Osteoblast (primary cell): ENCODE measurements at places on chromosomes 12 and 14. TPM values are rescaled to one million over a fixed set of nuclear protein-coding genes. Genes with fewer than 3 reads are reported as not detected.

Gene LPAR5
- under 0.01 TPM in 1 of 2 replicates, not detected in the other for total RNA-seq

Gene TSPAN11
- 5.4 and 10.0 TPM in 2 replicates for total RNA-seq

Gene TMED8
- 13.0 and 13.8 TPM in 2 replicates for total RNA-seq

Gene PTGR2
- total RNA-seq = 6.5 and 7.2 TPM in 2 replicates

Gene KRT7
- 20.9 and 27.9 TPM in 2 replicates for total RNA-seq

Gene KRT3
- total RNA-seq = not detected in 2 replicates

Gene HOXC12
- total RNA-seq = under 0.01 TPM in 1 of 2 replicates, not detected in the other

Gene NPAS3
- total RNA-seq = 0.59 and 0.72 TPM in 2 replicates

Gene FAM222A
- total RNA-seq = 0.29 and 0.36 TPM in 2 replicates

Gene SLC41A2
- 36.5 and 36.6 TPM in 2 replicates for total RNA-seq

Gene MGST1
- total RNA-seq = 72.7 and 81.9 TPM in 2 replicates

Gene CCDC91
- 36.2 and 37.1 TPM in 2 replicates for total RNA-seq

Gene SERPINA3
- 2.7 and 5.1 TPM in 2 replicates for total RNA-seq

Gene KRT82
- not detected in 2 replicates for total RNA-seq

Gene TSPAN8
- total RNA-seq = under 0.01 TPM in 1 of 2 replicates, not detected in the other

Gene PTPRB
- 0.29 and 1.1 TPM in 2 replicates for total RNA-seq

Gene TCL1B
- total RNA-seq = not detected in 2 replicates

Gene VRTN
- total RNA-seq = not detected in 2 replicates

Gene BDKRB1
- total RNA-seq = 0.59 and 0.72 TPM in 2 replicates

Gene TAPBPL
- 11.8 and 13.8 TPM in 2 replicates for total RNA-seq

Gene RNASE2
- total RNA-seq = not detected in 2 replicates

Gene IL26
- total RNA-seq = 2.4 and 3.6 TPM in 2 replicates

Gene MMP14
- 580 and 649 TPM in 2 replicates for total RNA-seq

Gene CCDC88C
- 0.29 and 0.36 TPM in 2 replicates for total RNA-seq

Gene KCNJ8
- 5.1 and 9.1 TPM in 2 replicates for total RNA-seq

Gene LRCOL1
- total RNA-seq = not detected in 2 replicates

Gene OR4N2
- total RNA-seq = under 0.01 TPM in 1 of 2 replicates, not detected in the other

Gene DAO
- not detected in 2 replicates for total RNA-seq

Gene HAL
- total RNA-seq = 0.29 and 0.36 TPM in 2 replicates

Gene ASCL1
- total RNA-seq = not detected in 2 replicates

Gene FICD
- total RNA-seq = 5.4 and 7.7 TPM in 2 replicates

Gene PTGDR
- total RNA-seq = 1.4 and 1.5 TPM in 2 replicates

Gene KLRG1
- under 0.01 and 0.29 TPM in 2 replicates for total RNA-seq

Gene PZP
- not detected in 2 replicates for total RNA-seq

Gene KRT79
- total RNA-seq = not detected in 2 replicates

Gene KRT78
- total RNA-seq = not detected in 2 replicates
